ENCODE measurements at places on chromosomes 3 and 15.
A peak's percentile ranks its signal among the peaks of the same experiment; 100 is the strongest.

GRCh38 chr3:161737171-161737570, 240.6 kb downstream of the OTOL1 start:
- DNase-seq = no peak

GRCh38 chr3:48372377-48372770, 355 bp downstream of the FBXW12 start:
- DNase-seq = peak; percentile 57

DNA sequence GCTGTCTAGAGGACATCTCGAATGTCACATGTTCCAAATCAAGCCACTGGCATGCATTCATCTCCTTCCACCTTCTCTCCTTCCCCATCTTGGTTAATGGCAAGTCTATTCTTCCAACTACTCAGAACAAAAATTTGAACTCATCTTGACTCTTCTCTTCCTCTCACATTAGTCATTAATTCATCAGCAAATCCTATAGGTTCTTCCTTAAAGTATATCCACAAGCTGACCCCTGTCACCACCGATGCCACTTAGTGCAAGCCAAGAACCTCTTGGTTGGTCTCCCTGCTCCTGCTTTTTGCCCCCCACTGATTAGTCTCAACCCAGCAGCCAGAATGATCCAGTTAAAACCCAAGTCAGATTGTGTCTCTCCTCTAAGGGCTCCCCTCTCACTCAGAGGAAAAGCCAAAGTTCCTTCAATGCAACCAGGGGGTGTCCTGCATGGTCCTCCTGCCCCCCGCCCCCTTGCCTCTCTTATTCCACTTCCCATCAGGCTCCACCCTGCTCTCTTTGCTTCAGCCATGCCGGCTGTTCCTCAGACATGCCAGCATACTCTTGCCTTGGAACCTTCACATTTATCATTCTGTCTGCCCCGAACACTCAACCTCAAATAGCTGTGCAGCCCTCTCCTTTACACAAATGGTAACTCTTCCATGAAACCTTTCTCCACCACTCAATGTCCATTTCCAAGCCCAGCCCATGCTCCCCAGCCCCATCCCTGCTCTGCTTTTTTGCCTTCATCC, 1.0 kb upstream of the GALNT15 start:
- no peak for DNase-seq

DNA sequence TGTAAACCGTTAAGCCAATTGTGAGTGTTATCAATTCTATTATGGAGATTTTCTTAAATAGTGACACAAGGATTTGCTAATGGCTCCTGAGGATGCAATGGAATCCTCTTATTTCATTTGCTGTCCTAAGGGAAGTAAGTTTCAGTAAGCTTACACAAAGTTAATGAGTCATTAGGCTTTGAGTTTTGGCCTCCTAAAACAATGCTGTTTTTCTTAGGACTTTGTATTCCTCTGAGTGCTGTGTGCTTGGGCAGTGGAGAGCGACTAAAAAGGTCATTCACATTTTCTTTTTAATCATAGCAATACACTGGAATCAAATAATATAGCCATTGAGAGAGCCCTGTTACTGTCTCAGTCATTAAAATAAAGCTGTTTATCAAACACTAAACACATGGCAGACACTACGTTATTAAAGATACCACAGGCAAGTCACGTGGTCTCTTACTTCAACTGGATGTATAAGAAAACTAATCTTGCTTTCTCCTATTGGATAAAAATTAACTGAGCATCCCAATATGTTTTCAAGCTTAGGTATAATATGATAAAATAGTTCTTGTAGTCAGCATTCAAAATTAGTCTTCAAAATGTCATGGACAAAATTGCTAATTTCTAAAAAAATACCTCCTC, 290.8 kb downstream of the NLGN1 start:
- DNase-seq = no peak

- DNase-seq = no peak
Observed at GRCh38 chr3:197713477-197713822, 23.3 kb downstream of the RUBCN start.

All from NCI-H524 (cell line).